ENCODE measurements at places on chromosomes 3 and 15. TPM values are rescaled to one million over a fixed set of nuclear protein-coding genes. Genes with fewer than 3 reads are reported as not detected.

The CHL1 gene
- total RNA-seq: not detected

The CADM2 gene
- total RNA-seq: 0.25 TPM

The CASR gene
- total RNA-seq: not detected

The CHDH gene
- total RNA-seq: 0.23 TPM

The SCN10A gene
- total RNA-seq: not detected

The GP5 gene
- total RNA-seq: 0.31 TPM

The GNAT1 gene
- not detected for total RNA-seq

Measured in activated CD8-positive, alpha-beta memory T cell treated with anti-CD3 and anti-CD28 coated beads for 36 hours (primary cell).